ENCODE measurements at places on chromosomes 2 and 18.

DNA sequence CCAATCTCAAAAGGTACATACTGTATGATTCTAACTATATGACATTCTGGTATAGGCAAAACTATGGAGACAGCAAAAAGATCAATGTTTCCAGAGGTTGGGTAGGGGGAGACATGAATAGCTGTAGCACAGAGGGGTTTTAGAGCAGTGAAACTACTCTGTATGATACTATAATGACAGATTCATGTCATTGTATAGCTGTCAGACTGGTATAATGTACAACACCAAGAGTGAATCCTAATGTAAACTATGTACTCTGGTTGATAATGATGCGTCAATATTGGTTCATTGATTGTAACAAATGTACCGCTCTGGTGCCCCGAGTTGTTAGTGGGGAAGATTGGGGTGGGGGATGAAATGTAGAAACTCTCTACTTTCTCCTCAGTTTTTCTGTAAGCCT, 172.4 kb upstream of the SPOPL start:
- no peak for DNase-seq

DNA sequence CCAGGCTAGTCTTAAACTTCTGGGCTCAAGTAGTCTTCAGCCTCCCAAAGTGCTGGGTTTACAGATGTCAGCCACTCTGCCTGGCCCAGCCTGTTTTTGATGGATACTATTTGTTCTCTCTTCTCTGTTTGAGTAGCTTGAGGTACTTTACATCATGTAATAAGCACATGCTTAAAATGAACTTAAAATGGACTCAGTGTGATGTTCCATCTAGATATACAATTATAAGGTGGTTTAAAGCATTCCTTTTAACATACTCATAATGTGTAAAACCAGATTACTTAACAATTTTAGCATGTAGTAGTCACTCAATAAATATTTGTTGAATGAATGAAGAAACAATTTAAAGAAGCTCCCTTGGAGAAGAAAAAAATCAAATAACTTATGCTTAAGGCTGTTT, 9.6 kb downstream of the PTPRM start:
- DNase-seq: no peak

DNA sequence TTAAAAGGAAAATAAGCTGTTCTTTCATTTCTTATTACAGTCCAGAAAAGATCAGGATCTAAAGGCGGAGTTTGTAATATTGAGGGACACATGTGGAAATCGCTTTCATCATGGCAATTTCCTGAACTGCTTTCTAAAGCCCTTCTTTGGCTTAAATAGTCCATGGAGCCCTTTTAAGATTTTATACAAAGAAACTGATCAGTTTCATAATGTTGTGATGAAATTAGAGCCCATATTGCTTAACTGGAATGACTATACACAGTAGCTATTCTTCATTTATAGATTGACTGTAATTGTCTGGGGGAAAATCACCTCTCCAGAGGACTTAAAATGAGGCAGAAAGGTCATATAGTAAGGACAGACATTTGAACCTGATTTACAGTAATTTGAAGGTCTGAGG, 322.2 kb downstream of the ETAA1 start:
- DNase-seq: no peak

DNA sequence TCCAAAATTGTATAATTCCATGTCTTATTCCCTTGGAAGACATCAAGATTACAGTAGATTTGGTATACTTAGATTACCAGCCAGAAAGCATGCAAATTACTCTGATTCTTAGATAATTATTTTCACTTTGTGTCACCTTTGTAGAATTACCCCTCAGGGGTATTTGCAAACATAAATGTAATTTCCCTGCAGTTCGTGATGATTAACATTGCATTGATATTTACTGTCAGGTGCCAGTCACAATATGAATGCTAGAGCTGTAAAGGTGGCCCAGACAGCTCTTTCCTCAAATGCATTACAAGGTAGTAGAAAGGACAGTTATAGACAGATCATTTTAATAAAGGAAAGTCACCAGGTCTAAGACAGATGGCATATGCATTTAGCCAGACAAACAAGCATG, 1537.5 kb upstream of the PIK3C3 start:
- DNase-seq: no peak

DNA sequence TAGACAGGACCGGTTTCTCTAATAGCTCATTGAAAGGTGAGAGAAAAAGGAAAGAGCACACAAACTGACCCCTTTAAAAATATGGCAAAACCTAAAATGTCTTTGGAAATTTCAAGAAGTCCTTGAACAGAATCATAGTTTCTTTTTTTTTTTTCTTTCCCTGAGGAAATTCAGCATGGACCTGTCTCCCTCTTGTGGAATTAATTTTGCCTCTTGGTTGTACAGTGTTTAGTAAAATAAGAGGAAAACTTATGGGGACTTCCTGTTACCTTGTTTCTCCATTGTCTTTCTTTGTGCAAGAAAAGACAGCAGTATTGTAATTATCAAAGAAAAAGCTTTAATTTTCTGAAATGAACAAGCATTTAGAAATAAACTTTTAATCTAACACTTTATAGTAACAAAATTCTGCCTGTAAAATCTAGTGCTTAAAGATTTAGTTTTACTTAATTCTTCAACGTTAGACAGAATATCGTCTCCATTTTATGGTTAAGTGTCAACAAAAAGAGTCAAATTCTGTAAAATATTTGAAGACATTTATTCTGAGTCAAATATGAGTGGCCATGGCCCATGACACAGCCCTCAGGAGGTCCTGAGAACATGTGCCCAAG, 176.3 kb upstream of the NABP1 start:
- no peak for DNase-seq

DNA sequence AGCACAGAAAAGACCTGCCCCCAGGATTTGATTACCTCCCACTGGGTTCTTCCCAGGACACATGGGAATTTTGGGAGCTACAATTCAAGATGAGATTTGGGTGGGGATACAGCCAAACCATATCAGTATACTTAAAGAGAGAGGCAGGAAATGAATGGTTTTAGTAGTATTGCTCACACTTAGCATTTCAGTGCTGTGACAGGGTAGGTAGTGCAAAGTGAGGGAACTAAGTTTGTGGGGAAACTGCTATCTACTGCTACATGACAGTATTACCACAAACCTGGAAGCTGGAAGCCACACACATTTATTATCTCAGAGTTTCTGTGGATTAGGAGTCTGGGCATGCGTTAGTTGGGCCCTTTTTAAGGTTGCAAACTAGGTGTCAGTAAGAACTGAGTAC, 450.7 kb downstream of the LPIN1 start:
- DNase-seq: no peak

GRCh38 chr2:111884592-111884964, 585 bp upstream of the ANAPC1 start:
- no peak for DNase-seq
